ENCODE measurements at places on chromosomes 2 and 18.

- DNase-seq: no peak
Observed at GRCh38 chr2:54531558-54531957, 75.4 kb downstream of the SPTBN1 start.

GRCh38 chr2:216594081-216594480 lies 39.1 kb upstream of the IGFBP2 start:
- no peak for DNase-seq

DNA sequence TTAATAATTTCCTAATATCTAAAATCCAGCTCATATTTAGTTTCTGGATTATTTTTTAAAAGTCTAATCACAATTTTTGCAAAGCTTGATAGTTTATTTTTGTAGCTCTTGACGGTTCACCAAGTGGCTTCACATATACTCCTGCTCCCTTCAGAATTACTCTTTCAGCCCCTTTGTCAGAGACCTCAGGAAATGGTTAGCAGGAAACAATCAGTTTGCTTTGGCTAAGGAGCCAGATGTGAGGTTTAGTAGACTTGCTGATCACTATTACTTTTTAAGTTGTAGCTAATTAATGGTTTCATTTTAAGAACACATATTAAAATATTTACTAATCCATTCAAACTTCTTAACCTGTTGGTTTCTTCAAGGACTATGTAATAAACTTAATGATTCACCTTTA lies 2.3 kb downstream of the RBBP8 start:
- DNase-seq: no peak

GRCh38 chr2:135590619-135591260 lies 59.5 kb downstream of the R3HDM1 start:
- no peak for DNase-seq

DNA sequence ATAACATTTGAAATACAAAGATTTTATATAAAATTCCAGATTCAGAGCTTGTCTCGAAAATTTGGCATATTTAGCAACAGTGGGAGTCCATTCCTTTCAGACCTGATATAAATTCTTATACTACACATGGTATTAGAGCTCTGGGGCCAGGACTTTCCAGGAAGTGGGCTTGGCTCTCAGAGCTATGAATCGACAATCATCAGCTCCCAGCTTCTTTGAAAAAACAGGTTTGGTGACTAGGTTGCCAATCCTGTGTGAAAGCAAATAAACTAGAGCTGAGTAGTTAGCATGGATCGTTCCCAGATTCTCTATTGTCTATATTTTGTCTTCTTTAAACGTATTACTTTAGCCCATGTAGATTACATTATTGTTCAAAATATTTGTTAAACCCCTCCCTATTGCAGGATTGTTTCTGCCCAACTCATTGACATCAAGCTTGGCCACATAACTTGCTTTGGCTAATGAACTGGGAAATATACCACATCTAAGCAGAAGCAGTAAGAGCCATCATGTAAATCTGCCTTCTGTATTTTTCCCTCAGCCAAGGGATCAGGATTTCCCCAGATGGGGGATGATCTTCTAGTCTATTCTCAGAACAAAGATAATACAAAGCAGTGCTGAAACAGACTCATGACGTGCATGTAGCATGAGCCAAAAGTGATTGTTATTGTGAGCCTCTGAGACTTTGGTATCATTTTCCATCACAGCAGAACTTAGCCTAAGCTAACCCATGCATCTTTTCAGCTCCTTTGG lies 105.4 kb downstream of the KCNH7 start:
- DNase-seq: no peak

Data from HS-27A (cell line).